ENCODE measurements at places on chromosomes 12 and 14. TPM values are rescaled to one million over a fixed set of nuclear protein-coding genes. Genes with fewer than 3 reads are reported as not detected.
A peak's percentile ranks its signal among the peaks of the same experiment; 100 is the strongest.

The SLC6A13 gene
- 0.16 TPM for polyA plus RNA-seq

DNA sequence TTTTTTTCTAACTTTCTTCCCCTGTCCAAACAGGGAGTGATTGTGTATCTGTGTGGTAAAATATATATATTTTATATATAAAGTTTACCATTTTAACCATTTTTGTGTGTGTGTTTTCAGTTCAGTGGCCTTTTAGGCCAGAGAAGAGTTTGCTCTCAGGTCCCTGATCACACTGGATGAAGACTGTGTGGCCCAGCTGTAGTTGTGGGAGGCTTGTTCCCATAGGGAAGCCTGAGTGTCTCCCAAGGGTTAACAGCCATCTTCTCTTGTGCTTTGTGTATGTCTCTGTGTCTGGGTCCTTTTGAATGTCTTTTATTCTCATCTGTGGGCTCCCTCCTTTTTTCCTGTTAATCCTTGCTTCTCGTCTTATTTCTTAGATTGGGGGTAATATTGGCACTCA lies 23.4 kb downstream of the CGRRF1 start:
- DNase-seq = no peak
- no peak overlapping the region for H3K27ac ChIP-seq
- no peak overlapping the region for H3K4me3 ChIP-seq
- H3K4me1 ChIP-seq = no peaks in the 10 kb centered on the region

DNA sequence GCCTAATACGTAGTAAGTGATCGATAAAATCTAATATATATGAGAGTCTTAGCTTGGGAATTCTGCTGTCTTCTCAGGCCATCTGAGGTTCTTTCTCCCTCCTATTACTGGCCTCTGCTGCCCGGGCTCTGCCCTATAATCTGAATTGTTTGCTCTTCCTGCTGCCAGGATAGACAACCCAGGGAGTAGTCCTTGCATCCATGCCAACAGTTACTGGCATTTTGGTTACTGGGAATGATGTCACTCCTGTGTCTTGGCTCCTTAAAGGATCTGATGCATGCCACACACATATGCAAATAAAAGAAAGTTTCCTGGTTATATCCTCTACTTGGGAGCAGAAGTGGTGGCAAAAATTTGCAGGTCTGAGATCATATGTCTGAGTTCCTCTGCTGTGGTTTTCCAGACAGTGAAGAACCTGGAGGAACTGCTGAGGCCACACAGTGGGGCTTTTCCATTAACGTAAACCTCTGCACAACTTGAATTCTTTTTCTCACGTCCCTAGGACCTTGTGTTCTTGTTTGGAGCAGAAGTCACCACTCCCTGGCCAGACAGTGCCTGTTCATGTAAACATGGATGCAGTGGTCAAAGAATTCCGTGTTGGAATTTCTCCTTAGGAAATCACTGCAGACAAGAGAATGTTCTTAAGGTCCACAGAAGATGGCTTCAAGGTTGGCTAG lies 320.6 kb upstream of the TBX3 start:
- H3K4me1 ChIP-seq = no peaks in the 10 kb centered on the region
- H3K27me3 ChIP-seq = peaks cover 3% of the 10 kb centered on the region
- H3K36me3 ChIP-seq = no peaks in the 10 kb centered on the region
- no peak for DNase-seq
- no peak overlapping the region for H3K4me3 ChIP-seq

DNA sequence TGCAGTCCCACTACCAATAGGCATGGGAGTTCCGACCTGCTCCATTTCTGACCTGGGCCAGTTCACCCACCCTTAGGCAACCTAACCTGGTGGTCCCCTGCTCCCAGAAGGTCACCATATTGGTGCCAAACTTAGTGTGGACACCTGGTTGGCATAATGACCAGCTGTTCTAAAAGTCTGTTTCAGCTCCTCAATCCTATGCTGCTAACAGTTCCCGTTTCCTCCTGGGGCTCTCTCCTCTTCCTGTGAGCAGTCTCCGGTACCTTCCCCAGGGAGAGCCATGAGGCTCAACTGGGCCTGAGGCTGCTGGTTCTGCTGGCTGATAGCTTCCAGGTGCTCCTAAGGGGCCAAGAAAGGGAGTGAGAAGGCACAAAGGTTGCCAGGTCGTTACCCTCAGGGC lies 15.9 kb upstream of the BLTP3B start:
- H3K36me3 ChIP-seq = no peaks in the 10 kb centered on the region
- no peak for DNase-seq
- peaks cover 1% of the 10 kb centered on the region for H3K27me3 ChIP-seq
- H3K4me1 ChIP-seq = peaks cover 9% of the 10 kb centered on the region

- no peak for DNase-seq
- peaks cover 56% of the 10 kb centered on the region for H3K4me1 ChIP-seq
- H3K36me3 ChIP-seq = peaks cover 50% of the 10 kb centered on the region
- peak overlapping the region; percentile 99 for H3K27ac ChIP-seq
- peaks cover 39% of the 10 kb centered on the region for H3K27me3 ChIP-seq
- peak overlapping the region; percentile 97 for H3K4me3 ChIP-seq
These were observed 4.0 kb downstream of the BTG1 start for GRCh38 chr12:92141591-92142121.

GRCh38 chr12:59070322-59070933 lies 150.1 kb upstream of the LRIG3 start:
- DNase-seq = no peak
- H3K4me3 ChIP-seq = no peak overlapping the region
- peaks cover 2% of the 10 kb centered on the region for H3K27me3 ChIP-seq
- no peaks in the 10 kb centered on the region for H3K36me3 ChIP-seq
- H3K4me1 ChIP-seq = no peaks in the 10 kb centered on the region

GRCh38 chr14:104557766-104558165 lies 21.8 kb upstream of the C14orf180 start:
- no peak overlapping the region for H3K4me3 ChIP-seq
- H3K27me3 ChIP-seq = no peaks in the 10 kb centered on the region
- no peak overlapping the region for H3K27ac ChIP-seq
- DNase-seq = no peak
- no peaks in the 10 kb centered on the region for H3K4me1 ChIP-seq

DNA sequence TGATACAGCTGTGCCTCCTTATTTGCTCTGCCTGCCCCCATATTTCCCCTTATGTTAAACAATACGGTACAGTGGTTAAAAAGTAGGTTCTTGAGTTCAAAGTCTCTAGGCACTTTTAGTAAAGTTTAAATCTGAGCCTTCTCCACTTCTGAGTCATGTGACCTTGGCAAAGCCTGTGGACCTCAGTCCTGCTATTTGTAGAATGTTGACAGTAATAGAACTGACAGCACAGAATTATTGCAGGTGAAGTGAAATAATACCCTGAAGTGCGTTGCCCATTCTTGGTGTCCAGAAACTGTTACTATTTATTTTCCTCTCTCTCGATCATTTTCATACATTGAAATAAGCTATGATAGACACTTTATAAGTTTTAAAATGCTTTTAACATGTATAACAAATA lies 499.7 kb downstream of the EGLN3 start:
- peaks cover 5% of the 10 kb centered on the region for H3K4me1 ChIP-seq
- H3K27me3 ChIP-seq = no peaks in the 10 kb centered on the region
- no peaks in the 10 kb centered on the region for H3K36me3 ChIP-seq
- H3K4me3 ChIP-seq = no peak overlapping the region
- H3K27ac ChIP-seq = no peak overlapping the region
- DNase-seq = no peak

DNA sequence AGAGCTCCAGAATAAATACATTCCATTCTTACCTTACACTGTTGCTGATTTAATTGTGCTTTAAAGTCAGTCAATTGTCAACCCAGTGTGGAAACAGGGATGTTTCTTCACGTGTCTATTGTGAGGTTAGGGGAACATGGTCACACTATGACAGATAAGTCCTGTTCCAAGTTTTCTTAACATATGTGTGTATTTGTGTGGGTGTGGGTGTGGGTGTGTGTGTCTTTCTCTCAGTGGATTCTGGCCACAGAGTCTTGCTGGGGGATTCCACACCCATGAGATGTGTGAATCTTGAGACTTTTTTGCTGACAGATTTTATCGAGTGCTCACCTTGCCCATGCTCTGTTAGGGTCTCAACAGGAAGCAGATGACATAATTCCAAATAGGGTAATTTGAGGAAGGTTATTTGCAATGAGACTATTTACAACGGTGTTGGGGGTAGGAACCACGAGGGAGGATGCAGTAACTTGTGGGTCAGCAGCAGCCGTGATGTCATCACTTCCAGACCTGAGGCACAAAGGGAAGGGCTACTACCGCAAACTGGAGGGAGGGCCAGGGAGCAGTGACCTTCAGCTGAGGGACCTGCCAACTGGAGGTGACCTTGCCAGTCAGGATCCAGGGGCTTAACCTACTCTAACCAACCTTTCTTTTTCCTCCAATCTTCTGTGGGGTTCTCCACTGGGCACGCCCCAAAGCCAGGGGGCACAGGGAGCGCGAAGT lies 1.9 kb upstream of the VRK1 start:
- H3K4me3 ChIP-seq = no peak overlapping the region
- peaks cover 16% of the 10 kb centered on the region for H3K4me1 ChIP-seq
- DNase-seq = no peak
- H3K27ac ChIP-seq = no peak overlapping the region

- no peak overlapping the region for H3K4me3 ChIP-seq
- H3K27ac ChIP-seq = no peak overlapping the region
- peaks cover 1% of the 10 kb centered on the region for H3K4me1 ChIP-seq
- no peak for DNase-seq
- H3K36me3 ChIP-seq = peaks cover 5% of the 10 kb centered on the region
- H3K27me3 ChIP-seq = peaks cover 5% of the 10 kb centered on the region
These were observed 7.7 kb downstream of the XRCC3 start for GRCh38 chr14:103707329-103708263.

DNA sequence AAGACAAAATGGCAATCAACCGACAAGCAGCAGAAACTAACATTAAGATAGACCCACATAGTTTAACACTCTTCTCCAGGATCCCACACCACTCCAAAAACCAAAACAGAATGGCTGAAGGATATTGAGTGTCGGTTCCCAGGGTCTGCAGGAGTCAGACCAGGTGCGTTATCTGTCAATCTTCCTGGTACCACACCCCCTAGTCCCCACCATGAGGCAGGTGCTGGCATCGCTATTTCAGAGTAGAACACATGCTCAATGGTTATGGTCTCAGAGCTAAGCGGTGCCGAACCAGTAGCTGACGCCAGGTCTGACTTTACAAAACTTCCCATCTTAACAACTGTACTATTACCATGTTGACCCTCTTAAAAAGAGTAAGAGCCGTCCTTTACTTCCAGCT lies 10.2 kb downstream of the STX2 start:
- no peak for DNase-seq
- H3K27ac ChIP-seq = no peak overlapping the region
- no peaks in the 10 kb centered on the region for H3K27me3 ChIP-seq
- no peaks in the 10 kb centered on the region for H3K36me3 ChIP-seq
- H3K4me1 ChIP-seq = no peaks in the 10 kb centered on the region

DNA sequence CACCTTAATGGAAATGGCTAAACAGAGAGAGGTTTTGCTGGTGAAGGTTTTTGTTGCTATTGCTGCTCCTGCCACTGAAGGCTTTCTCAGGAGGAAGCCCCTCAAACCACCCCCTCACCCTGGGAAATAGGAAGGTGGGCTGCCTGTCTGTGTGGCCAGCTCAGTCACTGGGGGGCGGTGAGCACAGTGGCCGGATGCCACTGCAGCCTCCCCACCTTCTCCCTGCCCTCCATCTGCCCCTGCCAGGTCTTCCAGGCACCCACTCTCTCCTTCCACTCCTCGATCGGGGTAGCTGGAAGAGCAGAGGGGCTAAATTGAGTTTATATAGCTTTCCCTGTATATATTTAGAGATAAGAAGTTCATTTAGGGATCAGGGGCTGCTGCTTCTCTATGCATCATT lies 80.8 kb downstream of the PAPOLA start:
- H3K36me3 ChIP-seq = no peaks in the 10 kb centered on the region
- DNase-seq = no peak
- no peak overlapping the region for H3K4me3 ChIP-seq

DNA sequence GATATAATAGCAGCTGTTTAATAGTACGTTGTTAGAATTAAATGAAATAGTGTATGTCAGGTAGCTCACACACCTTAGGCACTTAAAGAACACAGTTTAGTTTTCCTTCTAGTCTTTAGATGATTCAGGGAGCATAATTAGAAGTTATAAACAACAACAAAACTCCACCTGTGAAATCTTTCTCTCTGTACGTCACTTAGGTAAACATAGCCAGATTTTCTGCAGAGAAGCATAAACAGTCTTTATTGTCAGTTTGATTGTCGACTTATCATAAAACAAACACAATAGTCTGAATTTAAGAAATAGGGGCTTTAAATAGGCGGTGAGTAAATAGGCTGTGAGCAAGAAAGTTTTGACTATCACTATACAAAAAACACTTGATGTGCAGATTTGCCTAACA lies 84.6 kb upstream of the PKP2 start:
- no peaks in the 10 kb centered on the region for H3K4me1 ChIP-seq
- H3K36me3 ChIP-seq = no peaks in the 10 kb centered on the region
